ENCODE measurements at places on chromosomes 6 and 20.

DNA sequence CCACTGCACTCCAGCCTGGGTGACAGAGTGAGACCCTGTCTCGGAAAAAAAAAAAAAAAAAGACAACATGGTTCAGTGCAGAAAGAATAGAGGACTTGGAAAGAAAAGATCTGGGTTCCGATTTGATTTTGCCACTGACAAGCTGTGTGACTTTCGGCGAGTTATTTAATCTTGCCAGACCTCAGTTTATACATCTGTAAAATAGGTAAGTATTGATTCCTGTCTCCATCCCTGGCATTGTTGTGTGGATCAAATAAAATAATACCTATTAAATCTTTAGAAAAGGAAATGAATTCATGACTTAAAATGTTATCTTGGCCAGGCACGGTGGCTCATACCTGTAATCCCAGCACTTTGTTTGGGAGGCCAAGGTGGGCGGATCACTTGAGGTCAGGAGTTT, 7.0 kb downstream of the ITCH start:
- no peak for DNase-seq

DNA sequence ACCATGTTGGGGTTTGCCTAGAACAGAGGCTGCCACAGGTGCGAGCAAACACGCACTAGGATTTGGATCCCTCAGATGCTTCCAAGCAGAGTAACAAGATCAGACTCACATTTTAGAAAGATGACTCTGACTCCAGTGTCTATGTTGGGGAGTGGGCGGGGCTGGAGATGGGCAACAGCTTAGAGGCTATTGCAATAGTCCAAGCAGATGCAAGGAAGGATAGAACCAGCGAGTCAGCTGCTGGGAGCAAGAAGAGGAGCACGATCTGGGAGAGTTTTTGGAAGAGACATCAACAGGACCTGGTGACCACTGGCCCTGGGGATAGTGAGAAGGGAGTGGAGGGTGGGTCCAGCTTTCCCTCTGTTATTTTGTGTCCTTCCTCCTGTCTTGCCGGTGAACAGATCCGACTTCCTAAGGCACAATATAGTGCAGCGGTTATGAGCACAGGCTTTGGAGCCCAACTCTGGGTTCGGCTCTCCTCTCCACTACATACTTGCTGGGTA, 52.7 kb downstream of the FGD2 start:
- no peak for DNase-seq

GRCh38 chr20:45465491-45466266, 3.9 kb upstream of the WFDC2 start:
- no peak for DNase-seq

DNA sequence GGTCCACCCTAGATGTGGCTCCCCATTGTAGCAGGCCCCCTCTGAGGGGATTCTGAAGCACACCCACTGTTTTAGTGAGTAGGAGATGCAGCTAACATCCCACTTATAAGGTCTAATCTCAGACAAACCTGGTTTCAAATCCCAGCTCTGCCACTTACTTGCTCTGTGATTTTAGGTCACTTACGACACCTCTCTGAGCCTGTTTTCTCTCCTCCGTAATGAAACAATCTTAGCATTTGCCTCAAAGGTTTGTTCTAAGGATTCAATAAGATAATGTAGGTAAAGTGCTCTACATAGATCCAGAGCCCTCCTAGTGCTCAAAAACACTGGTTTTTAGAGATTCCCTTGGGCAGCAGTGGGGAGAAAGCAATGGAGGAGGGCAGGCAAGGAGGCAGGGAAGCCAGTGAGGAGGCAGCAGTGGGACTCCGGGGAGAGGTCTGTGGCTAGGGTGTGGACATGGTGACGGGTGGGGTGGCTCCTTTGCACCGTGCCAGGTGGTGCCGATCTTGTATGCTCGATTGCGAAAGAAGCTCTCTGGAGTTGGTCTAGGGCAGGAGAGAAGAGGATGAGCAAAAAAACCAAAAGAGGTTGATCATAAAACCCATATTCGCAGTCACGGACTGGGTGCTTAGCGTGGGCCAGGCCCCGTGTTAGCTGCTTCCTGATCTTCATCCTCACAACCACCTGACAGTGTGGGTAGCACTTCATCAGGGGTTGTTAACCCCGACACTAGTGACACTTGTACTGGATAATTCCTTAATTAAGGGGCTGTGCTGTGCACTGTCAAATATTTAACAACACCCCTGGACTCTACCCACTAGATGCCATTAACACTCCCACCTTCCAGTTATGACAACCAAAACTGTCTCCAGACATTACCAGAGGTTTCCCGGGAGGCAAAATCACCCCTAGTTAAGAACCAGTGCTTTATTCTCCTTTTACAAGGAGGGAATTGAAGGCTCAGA, 16.8 kb upstream of the PTGIS start:
- no peak for DNase-seq

DNA sequence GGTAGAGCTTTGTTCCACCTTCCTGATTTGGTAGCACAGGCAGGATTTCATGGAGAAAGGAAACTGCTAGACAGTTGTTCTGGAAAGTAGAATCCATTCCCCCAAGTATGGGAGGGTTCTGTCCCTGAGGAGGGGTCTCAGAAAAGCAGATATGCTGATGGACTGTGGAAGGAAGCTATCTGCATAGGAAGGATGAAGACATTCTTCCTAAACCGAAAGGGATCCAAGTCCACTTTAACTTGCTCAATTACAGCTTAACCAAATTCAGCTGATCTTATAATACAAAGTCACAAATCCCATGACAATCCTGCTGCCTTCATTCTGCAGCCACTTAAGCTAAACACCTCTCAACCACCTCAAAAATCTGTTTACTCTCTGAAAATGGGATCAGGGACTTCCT, 2.6 kb downstream of the MAN1A1 start:
- no peak for DNase-seq

DNA sequence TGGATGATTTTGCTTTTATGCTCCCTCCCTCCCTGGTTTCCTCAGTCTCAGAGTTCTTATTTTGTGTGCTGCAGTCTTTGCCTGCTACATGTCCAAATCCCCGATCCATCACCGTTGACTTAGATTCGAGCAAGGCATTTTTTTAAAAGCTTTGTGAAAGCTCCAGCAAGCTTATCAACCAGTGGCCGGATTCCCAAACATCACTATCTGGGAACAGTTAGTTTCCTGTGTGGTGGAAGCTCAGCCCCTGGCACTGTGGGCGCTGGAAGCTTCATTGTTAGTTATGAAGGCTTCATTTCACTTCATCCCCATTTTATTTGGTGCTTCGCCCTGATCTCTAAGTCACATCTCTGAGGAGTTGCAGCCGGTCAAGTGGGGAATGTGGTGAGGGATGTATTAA, 44.7 kb downstream of the DEK start:
- DNase-seq = no peak

DNA sequence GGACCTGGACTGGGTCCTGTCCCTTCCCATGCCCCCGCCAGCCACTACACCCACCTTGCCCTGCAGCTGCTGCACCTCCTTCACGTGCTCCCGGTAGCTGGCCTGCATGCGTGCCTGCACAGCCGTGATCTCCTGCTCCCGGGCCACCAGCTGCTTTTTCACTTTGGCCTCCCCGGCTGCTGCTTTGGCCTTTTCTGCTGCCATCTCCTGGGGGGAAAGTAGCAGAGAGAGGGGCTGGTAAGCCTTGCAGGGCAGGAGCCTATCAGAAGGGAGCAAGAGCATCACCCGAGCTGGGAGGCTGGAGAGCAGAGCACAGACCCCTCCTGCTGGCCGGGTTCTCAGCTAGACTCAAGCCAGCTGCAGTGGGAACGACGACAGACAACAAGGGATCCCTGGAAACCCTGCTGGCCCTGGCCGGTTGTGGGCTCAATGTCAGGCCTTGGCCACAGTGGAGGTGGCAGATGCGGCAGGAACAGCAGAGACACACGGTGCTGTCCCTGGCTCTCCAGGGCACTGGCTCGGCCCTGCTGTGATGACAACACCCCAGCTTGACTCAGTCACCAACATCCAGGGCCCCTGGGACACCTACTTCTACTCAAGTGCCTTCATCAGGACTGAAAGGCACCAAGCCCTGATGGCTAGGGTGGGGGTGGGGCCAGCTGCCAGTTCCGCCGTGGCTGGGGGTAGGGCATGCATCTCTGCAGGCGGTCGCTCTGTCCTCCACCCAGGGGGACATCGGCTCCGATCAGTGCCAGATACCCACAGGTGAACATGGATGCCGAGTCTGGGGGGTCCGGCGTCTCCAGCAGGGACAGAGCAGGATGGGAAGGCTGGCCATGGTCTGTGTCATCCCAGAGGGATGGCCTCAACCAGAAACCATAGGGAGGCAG, 45.3 kb downstream of the RRBP1 start:
- no peak for DNase-seq

GRCh38 chr6:25070547-25071366, 135.0 kb upstream of the RIPOR2 start:
- peak; percentile 57 for DNase-seq

Data from stimulated activated CD4-positive, alpha-beta T cell treated with anti-CD3 and anti-CD28 coated beads, Interleukin-1b, Interleukin-23, amount 100 ng/mL, for 1 hour (primary cell).